Activated T-helper 2 cell treated with anti-CD3 and anti-CD28 coated beads, Interferon-gamma antibody, Interleukin-2, Interleukin-4, amounts not matched to agents 10 μg/mL and 5 μg/mL and 100 μg/mL, durations not matched to agents 14 hours and 24 hours and 36 hours (primary cell): ENCODE measurements at places on chromosomes 5 and 9. TPM values are rescaled to one million over a fixed set of nuclear protein-coding genes. Genes with fewer than 3 reads are reported as not detected.

DNA sequence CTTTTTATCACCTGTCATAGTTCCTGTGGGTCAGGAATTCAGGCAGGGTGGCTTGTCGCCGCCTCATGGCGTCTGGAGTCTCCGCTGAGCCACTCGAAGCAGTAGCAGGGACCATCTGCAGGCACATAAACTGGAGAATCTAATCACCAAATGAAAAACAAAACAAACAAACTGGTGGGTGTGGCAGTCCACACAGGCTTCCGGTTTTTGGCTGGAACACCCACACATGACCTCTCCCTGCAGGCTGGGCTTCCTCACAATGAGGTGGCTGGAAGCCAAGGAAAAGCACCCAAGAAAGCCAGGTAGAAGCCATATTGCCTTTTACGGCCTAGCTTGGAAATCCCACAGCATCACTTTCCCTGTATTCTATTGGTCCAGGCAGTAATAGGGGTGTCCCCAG is 197.0 kb downstream of the SYK start:
- H3K36me3 ChIP-seq: peaks cover 44% of the 10 kb centered on the region
- peaks cover 11% of the 10 kb centered on the region for H3K4me1 ChIP-seq
- no peak for DNase-seq
- no peak overlapping the region for H3K27ac ChIP-seq

DNA sequence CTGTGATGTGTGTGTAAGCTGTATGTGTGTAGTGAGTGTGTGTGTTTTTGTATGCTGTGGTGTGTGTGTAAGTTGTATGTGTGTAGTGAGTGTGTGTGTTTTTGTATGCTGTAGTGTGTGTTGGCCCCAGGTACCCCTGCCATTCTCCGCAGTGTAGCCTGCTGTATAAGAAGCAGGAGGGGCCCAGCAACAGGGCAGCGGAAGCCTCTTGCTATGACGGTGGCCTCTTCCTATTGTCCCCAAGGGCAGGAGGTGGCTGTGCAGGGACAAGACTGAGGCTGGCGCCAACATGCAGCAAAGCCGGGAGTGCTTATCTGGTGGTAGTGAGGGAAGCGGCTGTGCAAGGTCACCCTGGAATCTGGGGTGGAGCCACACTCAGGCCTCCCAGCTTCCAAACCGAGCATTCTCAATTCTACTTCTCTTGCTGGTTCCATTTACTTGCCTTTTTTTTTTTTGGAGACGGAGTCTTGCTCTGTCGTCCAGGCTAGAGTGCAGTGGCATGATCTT is 5.1 kb downstream of the SPAAR start:
- no peak for DNase-seq
- no peak overlapping the region for H3K27ac ChIP-seq
- H3K4me1 ChIP-seq: peaks cover 18% of the 10 kb centered on the region
- H3K36me3 ChIP-seq: no peaks in the 10 kb centered on the region

Gene DMRT3
- total RNA-seq: not detected in 2 replicates

GRCh38 chr9:108478431-108479332 is 377.1 kb downstream of the ACTL7B start:
- H3K36me3 ChIP-seq: no peaks in the 10 kb centered on the region
- no peaks in the 10 kb centered on the region for H3K27me3 ChIP-seq
- DNase-seq: no peak
- H3K4me3 ChIP-seq: no peak overlapping the region

- no peaks in the 10 kb centered on the region for H3K36me3 ChIP-seq
- no peaks in the 10 kb centered on the region for H3K4me1 ChIP-seq
- DNase-seq: no peak
- H3K27ac ChIP-seq: no peak overlapping the region
- H3K27me3 ChIP-seq: no peaks in the 10 kb centered on the region
Observed at GRCh38 chr9:15977438-15977837, 424.6 kb downstream of the CCDC171 start.

DNA sequence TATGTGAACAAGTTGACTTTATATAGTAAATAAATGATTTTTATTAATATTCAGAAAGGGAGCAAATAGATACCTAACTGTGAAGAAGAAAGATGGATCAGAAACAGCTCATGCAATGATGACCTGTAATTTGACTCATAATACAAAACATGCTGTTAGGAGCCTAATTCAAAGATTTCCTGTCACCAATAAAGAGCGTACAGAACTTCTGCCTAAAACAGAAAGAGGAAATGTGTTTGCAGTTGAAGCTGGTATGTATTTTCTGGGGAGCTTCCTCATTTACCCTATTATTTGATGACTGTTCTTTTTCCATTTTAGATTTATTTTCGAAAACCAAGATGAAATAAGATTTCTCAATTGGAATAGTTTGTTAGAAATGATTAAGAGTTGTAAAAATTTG is 11.4 kb downstream of the YTHDC2 start:
- H3K4me3 ChIP-seq: peak overlapping the region; percentile 17
- no peaks in the 10 kb centered on the region for H3K27me3 ChIP-seq
- peak overlapping the region; percentile 33 for H3K27ac ChIP-seq
- peaks cover 28% of the 10 kb centered on the region for H3K4me1 ChIP-seq
- DNase-seq: no peak
